ENCODE measurements at places on chromosomes 5 and 9.

- DNase-seq: peak; percentile 82
Observed at GRCh38 chr9:115118879-115119218, 892 bp upstream of the TNC start.

- DNase-seq: no peak
Observed at GRCh38 chr9:117551171-117551570, 136.3 kb upstream of the ASTN2 start.

DNA sequence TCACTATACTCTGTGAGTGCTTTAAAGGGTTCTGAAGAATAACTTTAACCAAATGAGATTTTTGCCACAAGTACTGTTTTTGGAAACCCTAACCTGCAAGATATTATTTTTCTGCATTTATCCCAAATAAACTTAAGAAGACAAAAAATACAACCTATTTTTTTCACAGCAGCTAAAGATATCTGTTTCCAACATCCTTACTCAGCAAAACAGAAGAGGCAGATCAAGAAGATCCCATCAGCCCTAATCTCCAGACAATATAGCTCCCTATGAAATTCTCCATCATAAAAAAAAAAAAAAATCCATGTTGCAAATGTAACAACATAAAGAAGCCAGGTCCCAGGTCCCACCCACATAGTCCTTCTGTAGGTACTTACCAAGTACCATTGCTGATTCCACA, 7.6 kb downstream of the PCSK1 start:
- DNase-seq: no peak

DNA sequence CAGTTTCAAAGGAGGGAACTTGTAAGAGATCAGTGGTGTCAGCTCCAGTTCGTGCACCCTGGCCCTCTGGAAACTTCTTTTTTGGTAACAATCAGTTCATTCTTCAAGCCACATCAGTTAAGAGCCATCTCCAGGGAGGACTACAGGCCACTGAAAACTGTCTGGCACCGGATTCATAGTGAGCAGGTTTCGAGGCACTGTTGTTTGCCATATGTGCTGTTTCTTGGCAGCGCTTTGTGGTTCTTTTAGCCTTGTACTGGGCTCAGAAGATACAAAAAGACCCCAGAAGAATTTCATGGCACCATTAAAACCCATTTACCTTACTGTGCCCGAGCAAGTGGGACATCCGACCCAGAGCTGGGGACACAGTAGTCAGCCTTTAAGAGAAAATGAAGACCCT, 68.5 kb downstream of the OTULIN start:
- no peak for DNase-seq

- DNase-seq: no peak
Observed at GRCh38 chr5:6859951-6860638, 146.9 kb downstream of the TENT4A start.

- DNase-seq: peak; percentile 53
Observed at GRCh38 chr5:123087173-123088030, 1.6 kb upstream of the PRDM6 start.

DNA sequence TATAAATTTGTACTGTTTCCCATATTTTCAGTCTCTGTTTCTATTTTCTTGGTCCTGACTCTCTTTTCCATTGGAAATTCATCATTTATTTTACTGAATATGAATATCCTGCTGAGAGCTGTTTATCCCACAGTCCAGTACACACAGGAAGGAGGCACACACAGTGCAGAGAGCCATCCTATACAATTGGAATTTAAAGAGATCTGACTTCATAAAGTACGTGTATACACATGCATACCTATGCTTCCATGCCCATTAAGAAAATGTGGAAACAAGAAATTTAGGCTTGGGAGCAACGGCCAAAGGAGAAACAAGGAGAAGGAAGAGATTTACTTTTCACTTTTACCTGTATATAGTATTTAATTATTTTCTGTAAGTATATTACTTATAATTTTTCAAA, 99.2 kb downstream of the NFIB start:
- DNase-seq: no peak

Measured in right forelimb (tissue), 1 donor.